A549 treated with Hydrocortisone at 1 μM for 4 hours (cell line): ENCODE measurements at places on chromosomes 7 and 10. TPM values are rescaled to one million over a fixed set of nuclear protein-coding genes. Genes with fewer than 3 reads are reported as not detected.

The TMEM213 gene
- total RNA-seq: not detected in 5 replicates

The NUTM2E gene
- total RNA-seq: 0.30 to 0.47 TPM (median 0.38 TPM) in 5 replicates

The TTYH3 gene
- total RNA-seq: 45.2 to 51.0 TPM (median 47.4 TPM) in 5 replicates

The ZC3HAV1L gene
- 3.1 to 8.6 TPM (median 6.5 TPM) in 5 replicates for total RNA-seq

The TRIM73 gene
- 1.2 to 2.1 TPM (median 1.8 TPM) in 5 replicates for total RNA-seq

The GPR85 gene
- not detected in 5 replicates for total RNA-seq

The PIP gene
- 0.35 to 0.64 TPM in 2 of 5 replicates, not detected in the others for total RNA-seq

The AHCYL2 gene
- 4.9 to 6.6 TPM (median 5.7 TPM) in 5 replicates for total RNA-seq

The ARL4A gene
- total RNA-seq: 65.4 to 68.8 TPM (median 66.8 TPM) in 5 replicates

The TSPAN15 gene
- 91.4 to 106 TPM (median 101 TPM) in 5 replicates for total RNA-seq

The CALHM3 gene
- 0.22 to 0.50 TPM (median 0.41 TPM) in 5 replicates for total RNA-seq

The ERVW-1 gene
- total RNA-seq: not detected in 5 replicates

The PDE6C gene
- total RNA-seq: not detected in 5 replicates

The MGMT gene
- total RNA-seq: 6.5 to 7.6 TPM (median 6.9 TPM) in 5 replicates

The ODAD2 gene
- total RNA-seq: 0.05 TPM in 1 of 5 replicates, not detected in the others

The HPSE2 gene
- total RNA-seq: not detected in 5 replicates

The SFRP5 gene
- total RNA-seq: 2.2 to 2.7 TPM (median 2.6 TPM) in 5 replicates

The SYT15B gene
- total RNA-seq: 2.5 to 3.7 TPM (median 3.3 TPM) in 5 replicates

The DDX50 gene
- 31.7 to 43.4 TPM (median 35.3 TPM) in 5 replicates for total RNA-seq

The JAKMIP3 gene
- 0.98 to 1.2 TPM (median 1.1 TPM) in 5 replicates for total RNA-seq

The AS3MT gene
- total RNA-seq: 3.0 to 4.3 TPM (median 3.9 TPM) in 5 replicates

The ELOVL3 gene
- total RNA-seq: 0.29 to 0.46 TPM (median 0.33 TPM) in 5 replicates

The LMOD2 gene
- total RNA-seq: not detected in 5 replicates

The ASB15 gene
- total RNA-seq: not detected in 5 replicates

The UNC5B gene
- 2.5 to 3.3 TPM (median 3.1 TPM) in 5 replicates for total RNA-seq

The AMPH gene
- total RNA-seq: 0.03 to 0.12 TPM (median 0.07 TPM) in 5 replicates

The GDF2 gene
- not detected in 5 replicates for total RNA-seq

The TLL2 gene
- total RNA-seq: 0.11 to 0.16 TPM (median 0.12 TPM) in 5 replicates

The TAC1 gene
- total RNA-seq: not detected in 5 replicates

The NKX6-2 gene
- total RNA-seq: 0.30 to 0.67 TPM (median 0.48 TPM) in 5 replicates

The ATP6V0E2 gene
- 54.5 to 61.2 TPM (median 58.8 TPM) in 5 replicates for total RNA-seq

The STRA8 gene
- not detected in 5 replicates for total RNA-seq
